ENCODE measurements at places on chromosomes 5 and 9.
A peak's percentile ranks its signal among the peaks of the same experiment; 100 is the strongest.

DNA sequence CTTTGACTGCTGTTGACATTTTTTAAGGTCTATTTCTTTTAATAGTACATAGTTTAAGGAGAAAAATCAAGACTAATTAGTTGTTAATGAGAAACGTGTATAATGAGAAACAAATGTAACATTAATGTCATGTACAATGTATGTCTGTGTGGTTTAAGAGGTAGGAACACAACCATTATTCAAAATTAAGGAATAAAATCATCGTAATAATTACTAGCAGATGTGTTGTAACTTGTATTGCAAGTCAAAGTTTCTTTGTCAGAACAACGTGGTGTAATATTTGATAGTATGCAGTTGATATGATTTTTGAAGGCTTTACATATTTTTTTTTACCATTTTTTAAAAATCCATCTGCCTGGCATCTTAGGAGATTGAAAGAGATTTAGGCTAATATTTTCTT, 120.2 kb upstream of the ARRDC3 start:
- no peak for DNase-seq

GRCh38 chr5:1509346-1510085, 14.2 kb downstream of the LPCAT1 start:
- DNase-seq: no peak

DNA sequence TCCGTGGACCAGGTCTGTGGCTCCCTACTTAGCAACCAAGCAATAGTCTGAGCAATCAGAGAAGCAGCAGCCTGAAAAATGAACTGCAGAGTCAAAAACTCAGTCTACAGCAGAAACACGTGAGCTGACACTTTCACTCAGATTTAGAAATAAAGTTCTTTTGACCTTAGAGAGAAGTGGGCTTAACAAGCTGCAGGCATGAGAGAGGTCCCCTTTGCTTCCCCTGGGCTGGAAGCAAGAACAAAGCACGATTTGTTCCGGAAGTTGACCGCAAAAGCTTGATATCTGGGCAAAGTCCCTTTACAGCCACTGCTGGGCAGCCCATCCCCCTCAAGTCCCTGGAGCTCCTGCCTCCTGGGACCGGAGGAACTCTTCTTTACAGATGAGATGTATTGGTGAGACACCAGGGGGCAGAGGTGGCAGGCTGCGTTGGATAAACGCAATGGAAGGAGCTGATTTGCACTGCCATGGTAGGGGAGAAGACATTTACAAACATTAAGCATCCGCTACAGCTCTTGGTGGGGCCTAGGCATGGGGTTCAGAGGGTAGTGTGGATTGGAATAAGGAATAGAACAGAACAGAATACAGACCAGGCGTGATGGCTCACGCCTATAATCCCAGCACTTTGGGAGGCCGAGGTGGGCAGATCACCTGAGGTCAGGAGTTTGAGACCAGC, 5.8 kb upstream of the SOWAHA start:
- DNase-seq: no peak

GRCh38 chr9:135217836-135218235, 130.4 kb downstream of the OLFM1 start:
- DNase-seq: no peak

DNA sequence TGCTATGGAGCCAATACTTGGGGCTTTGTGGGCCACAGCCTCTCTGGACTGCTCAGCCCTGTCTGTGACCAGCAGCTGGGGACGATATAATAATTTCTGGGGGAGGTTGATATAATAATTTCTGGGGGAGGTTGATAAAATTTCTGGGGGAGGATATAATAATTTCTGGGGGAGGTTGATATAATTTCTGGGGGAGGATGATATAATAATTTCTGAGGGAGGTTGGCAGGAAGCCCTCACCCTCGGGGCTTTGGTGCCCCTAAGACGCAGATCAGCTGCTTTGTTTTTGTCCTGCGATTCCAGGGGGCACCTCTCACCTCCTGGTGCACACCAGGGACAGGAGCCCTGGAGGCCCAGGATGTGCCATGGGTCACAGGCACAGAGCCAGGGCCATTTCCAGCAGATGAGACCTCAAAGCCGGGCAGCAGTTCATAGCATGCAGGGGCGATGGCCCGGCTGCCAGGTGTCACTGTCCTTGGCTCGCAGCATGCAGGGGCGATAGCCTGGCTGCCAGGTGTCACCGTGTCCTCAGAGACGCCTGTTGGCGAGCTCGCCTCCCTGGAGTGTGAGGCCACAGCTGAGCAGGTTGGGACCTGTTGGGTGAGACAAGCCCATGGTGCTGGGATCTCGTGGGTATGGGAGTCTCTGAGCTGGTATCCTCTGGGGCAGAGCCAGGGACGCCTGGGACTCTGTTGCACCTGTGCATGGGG, 3.8 kb upstream of the TOR4A start:
- DNase-seq: no peak

DNA sequence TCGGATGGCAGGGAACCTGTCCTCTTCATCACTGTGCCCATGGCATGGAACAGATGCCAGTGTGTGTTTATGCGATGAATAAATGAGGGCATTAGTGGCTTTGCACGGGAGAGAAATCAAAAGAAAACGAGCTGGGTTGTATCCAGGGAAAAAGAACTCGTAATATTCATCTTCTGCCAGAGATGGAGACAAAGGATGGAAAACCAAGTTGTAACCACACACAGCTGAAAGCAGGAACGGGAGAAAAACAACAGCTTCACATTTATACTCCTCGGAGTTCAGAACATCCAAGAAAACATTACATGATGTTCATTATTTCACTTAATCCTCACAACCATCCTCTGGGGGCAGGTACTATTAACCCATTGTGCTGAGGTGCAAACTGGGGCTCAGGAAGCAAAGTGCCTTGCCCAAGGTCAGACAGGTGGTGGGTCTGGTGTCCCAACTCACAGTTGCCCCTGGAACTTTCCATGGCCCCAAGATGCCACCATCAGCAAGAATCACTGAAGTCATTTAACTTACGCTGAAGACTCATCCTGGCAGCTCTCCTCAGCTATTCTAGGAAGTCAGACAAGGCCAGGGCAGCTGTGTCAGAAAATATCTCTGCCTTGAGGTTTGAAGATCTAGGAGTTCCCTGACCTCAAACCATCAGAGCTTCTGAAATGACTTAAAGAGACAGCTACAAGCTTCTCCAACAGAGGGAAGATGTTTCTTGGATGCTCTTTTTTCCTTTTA, 250.4 kb downstream of the NSG2 start:
- DNase-seq: no peak

GRCh38 chr5:178090856-178091255, 22.5 kb upstream of the N4BP3 start:
- DNase-seq: no peak

- DNase-seq: no peak
Measured at GRCh38 chr9:113979343-113980127, 98.6 kb downstream of the AMBP start.

DNA sequence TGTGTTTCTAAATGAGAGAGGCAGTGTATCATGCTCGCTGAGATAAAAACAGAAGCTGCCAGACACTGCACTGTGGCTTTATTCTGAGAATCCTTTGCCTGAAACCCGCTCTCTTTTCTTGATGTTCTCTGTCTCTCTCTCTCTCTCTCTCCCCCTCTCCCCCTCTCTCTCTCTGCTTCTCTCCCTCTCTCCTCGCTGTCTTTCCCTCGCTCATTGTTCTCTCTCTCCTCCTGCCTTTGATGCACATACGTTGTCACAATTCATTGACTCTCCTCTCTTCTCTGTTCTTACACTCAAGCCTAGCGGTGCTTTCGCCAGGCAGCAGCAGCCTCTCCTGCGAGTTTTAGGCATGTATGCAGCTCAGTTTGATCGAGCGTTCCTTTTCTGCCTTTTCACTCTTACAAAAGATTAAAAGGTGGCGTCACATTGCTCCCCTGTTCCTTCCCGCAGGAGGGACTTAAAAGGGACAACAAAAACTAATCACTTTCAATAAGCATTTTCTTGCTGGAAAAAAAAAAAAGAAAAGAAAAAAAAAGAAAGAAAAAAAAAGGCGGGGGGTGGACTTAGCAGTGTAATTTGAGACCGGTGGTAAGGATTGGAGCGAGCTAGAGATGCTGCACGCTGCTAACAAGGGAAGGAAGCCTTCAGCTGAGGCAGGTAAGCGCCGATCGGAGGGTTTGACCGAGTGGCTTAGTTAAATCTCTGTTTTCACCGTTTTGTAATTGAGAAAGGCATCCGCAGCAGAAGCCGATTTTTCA, 717.9 kb upstream of the WWC1 start:
- no peak for DNase-seq

- DNase-seq: no peak
Measured at GRCh38 chr5:157186309-157187045, 5.8 kb downstream of the ITK start.

- no peak for DNase-seq
Measured at GRCh38 chr5:31502506-31502905, 29.4 kb downstream of the DROSHA start.

DNA sequence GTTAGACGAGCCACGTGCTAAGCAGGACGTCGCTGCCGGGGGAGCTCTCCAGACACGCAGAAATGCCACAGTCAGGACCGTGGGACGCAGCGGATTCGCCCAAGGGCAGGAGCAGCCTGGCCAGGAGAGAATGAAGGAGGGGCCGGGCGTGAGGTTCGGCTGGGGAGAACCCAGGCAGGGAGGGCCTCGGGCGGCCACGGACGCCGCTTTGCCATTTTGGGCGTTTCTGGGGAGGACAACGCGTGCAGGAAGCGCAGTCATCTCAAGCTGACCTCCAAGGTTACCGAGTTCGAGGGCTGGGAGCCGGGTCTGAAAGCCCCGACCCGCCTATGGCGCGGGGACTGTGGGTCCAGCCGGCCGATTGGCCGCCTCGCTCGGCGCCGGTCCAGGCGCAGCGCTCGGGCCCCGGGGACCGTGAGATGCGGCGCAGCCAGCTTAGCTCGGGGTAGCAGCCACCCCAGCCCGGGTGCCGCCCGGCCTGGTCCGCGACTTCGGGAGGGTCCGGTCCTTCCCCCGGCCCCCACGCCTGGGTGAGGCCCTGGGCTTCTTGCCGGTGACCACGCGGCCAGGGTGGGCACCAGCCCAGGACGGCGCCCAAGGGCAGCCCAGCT, 760 bp upstream of the MAN1B1 start:
- peak; percentile 68 for DNase-seq

DNA sequence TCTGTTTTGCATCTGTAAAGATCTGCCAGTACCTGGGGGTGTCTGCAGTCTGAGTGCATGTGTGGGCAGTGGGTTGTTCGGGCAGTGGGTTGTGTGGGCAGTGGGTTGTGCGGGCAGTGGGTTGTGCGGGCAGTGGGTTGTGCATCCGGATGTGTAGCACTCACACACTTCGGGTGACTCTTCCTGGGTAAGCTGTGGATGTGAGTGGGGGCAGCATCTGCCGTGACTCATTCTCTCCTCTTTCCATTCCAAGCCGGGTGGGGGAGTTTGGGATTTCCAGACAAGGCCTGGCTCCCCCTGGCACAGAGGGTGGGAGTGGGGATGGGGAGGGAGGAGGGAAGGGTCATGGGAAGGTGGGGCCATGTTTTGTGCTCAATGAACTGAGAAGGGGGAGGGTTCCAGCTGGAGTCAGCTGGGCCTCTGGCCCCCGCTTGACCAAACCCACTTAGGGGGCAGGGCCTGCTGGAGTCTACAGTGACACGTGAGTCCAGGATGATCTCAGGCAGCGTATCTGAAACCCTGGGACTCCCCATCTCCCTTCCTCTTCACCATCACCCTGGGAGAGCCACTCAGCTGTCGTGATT, 8.3 kb downstream of the CRB2 start:
- no peak for DNase-seq

DNA sequence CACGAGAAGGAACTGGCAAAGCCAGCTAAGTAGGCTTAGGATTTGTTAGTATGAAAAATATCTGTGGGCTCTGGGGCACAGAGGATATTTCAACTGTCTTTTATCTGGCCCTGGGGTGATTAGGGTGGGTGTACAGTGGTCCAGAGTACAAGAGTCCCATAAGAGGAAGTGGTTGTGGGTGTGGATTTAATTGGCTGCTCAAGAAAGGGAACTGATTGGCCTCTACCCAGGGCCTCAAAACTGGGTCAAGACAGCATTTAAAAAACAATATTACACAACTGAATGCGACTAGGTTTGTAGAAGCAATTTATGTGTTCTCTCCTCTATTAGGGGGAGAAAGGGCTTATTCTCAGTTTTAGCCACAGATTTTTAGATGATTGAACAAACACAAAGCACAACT, 1353.4 kb upstream of the WWC1 start:
- no peak for DNase-seq

- DNase-seq: no peak
Measured at GRCh38 chr5:115648056-115648455, 22.2 kb upstream of the TMED7 start.

DNA sequence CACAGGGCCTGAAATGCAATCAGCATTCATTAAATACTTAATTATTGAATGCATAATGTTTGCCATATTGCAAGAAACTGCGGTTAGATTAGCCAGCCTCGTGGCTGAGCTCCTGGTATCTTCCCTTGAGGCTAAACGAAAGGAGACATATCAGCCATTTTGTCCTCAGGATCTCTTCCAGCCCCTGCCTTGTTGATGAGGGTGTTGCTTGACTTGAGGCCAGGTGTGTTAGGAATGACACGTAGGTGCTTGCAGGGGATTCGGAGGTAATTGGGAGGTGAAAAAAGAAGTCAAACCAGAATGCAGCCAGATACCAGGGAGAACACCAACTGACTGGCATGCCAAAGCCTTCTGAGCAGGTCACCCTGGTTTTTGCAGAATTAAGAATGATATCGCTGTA, 12.5 kb downstream of the SH3RF2 start:
- peak; percentile 79 for DNase-seq

DNA sequence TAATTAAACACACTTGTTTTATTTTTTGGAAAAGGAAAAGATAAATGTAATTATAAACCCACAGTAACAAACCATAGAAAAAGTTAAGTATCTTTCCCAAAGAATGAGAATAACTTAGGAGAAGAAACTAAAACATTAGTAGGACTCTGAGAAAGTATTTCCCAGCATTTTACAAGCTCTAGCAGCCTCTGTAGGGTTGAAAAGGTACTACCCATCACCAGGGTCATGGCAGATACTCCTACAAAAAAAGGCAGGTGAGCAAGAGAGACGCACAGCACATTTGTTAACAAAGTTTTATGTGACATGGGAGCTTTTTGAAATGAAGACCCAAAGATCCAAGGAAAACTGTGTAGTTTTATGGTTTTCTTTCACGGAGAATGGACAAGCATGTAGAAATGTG, 77.7 kb upstream of the FAM169A start:
- DNase-seq: no peak

DNA sequence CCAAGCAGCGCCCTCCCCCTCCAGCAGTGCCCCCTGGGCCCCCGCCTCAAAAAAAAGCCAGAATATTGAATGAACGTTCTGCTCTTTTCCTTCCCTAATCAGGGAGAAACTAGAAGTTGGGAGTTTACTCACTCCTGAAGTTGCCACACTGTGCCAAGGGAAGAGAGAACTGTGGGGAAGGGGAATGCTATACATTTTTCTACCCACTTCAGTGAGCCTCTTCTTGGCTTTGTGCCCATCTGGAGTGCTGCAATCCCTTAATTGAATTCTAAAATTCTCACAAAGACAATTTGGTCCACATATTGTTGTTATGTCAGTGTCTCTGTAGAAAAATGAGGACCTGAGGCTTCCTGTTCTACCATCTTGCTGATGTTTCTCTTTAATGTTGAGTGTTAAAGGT, 443.7 kb downstream of the DIRAS2 start:
- no peak for DNase-seq

DNA sequence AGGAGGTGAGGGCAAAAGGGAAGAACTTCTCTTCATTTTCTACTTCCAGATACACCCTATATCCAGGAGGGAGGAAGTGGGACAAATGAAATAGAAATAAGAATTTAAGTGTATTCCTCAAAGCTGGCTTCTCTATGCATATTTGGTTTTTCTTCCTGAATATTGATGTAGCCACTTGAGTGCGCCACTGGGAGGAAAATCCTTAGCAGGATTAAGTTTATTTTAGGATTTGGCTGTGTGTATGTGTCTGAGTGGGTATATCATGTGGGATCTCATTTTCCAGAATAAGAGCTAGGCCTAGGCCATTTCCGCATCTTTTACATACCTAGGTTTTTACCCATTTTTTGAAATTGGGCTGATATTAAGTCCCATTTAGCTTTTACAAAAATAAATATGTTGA, 42.5 kb downstream of the MAP1B start:
- DNase-seq: no peak
